Right renal pelvis (tissue), 4 donors: ENCODE measurements at places on chromosomes 1 and 21.
A peak's percentile ranks its signal among the peaks of the same experiment; 100 is the strongest.

DNA sequence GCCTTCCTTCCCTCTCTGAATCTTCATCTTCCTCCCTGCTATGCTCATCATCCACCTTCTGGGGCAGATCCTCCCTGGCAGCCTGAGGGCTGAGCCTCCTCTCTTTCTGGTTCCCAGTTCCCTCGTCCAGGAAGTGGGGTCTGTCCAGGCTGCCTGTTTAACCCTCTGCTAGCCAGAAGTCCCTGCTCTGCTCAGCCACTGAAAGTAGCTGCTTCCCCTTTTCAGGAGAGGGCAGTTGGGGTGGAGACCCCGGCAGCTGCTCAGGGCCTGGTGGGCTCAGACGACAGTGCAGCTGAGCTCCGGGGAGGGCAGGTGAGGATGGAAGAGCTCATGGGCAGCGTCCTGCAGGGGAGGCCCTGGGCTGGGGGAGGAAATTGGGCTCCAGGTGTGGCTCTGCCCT, 43.1 kb upstream of the ETV3 start:
- DNase-seq, result no peak

DNA sequence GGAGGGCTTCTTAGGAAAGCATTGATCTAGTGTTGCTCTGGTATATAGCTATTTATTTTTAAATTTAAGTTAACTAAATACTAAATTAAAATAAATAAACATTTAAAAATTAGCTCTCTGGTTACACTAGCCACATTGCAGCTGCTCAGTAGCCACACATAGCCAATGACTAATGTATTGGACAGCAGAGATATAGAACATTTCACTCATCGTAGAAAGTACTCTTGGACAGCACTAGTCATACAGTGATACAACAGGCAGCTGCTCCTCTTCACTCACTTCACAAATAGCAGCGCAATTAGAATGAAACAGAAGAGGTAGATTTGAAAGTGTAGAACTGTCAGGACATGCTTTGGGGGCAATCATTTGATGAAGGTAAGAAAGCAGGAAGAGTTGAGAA, 245.4 kb downstream of the PBX1 start:
- DNase-seq, result no peak

DNA sequence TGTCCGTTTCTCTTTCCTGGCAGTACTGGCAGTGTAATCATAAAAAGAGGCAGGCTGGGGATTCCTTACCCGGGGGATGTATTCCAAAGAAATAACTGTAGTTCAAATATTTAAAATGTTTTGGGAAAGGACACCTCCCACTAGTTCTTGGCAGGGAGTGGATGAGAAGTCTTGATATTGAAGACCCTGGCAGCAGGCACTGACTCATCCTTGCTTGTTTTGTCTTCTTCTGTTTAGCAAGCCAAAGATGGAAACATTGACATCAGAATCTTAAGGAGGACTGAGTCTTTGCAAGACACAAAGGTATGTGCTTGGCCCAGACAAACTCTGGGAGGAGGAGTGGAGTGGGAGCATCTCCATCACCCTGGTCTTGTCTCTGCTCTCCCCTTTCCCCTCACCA, 639 bp downstream of the IL20 start:
- no peak for DNase-seq

DNA sequence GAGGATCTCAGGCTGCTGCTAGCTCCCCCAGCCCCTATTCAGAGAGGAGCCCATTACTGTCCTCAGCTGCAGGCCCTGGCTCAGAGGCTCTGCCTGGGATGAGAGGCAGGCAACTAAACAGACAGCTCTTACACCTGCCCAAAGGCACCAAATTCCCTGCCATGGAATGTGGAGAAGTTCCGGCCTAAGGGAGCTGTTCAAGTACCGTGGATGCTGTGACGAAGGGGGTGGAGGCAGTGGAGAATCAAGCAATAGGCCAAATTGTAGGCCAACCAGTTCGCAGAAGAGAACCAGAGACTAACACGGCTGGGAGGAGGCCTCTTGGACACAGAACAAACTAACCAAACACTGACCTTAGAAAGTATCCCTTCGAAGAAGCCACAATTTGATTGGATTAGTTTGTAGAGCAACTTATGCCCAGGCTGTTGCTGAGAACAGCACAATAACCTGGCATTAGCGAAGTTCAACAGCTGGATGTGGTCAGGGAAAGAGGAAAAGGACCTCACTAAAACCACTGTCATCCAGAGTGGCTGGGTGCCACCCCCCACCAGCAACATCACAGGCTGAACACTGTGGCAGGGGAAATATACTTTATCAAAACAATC, 3.6 kb downstream of the C1orf174 start:
- DNase-seq, result no peak

DNA sequence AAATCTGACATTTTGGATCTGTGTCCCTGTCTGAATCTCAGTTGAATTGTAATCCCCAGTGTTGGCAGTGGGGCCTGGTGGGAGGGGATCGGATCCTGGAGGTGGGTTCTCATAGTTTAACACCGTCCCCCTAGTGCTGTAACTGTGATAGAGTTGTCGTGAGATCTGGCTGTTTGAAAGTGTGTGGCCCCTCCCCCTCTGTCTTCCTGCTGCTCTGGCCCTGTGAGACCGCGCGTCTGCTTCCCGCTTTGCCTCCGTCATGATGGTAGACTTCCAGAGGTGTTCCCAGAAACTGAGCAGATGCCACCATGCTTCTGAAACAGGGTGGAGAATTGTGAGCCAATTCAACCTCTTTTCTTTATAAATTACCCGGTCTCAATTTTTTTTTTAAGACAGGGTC, 25.0 kb downstream of the AGPAT3 start:
- no peak for DNase-seq

GRCh38 chr1:24294716-24295371, 24.3 kb upstream of the GRHL3 start:
- peak; percentile 47 for DNase-seq

GRCh38 chr1:184424945-184425344, 38.1 kb downstream of the C1orf21 start:
- no peak for DNase-seq

DNA sequence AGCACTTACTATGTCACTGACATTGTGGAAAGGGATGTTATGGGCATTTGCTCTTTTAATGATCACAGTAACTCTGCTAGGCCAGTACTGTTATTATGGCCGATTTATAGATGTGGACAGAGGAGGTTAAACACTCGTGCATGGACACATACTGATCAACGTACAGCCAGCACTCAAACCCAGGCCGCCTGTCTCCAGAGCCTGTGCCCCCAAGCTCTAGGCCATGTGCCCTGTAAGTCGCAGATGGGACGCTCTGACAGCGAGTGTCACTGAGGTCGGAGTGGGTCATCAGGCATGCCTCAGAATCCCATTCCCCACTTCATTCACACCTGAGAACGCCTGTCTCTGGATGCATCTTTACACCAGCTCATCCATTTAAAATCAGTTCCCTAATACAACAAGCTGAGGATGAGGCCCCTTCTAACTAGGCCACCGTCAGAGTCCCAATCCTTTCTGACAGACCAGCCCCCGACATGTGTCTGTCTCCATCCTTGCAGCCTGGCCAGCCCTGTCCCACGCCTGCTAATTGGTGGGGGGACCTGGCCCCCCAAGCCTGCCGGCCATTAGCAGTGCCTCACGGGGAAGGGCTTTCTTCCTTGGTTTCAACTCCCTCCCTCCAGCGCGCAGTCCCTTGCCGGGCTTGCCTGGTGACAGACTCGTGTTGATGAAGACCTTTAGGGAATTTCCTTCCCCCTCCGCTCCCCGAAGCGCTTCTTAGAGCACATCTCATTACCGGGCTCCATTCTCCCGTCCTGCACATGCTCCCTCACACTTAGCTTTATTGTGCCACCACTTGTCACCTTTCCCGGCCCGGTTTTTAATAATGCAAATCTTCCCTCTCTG, 436.8 kb downstream of the KIF26B start:
- no peak for DNase-seq

DNA sequence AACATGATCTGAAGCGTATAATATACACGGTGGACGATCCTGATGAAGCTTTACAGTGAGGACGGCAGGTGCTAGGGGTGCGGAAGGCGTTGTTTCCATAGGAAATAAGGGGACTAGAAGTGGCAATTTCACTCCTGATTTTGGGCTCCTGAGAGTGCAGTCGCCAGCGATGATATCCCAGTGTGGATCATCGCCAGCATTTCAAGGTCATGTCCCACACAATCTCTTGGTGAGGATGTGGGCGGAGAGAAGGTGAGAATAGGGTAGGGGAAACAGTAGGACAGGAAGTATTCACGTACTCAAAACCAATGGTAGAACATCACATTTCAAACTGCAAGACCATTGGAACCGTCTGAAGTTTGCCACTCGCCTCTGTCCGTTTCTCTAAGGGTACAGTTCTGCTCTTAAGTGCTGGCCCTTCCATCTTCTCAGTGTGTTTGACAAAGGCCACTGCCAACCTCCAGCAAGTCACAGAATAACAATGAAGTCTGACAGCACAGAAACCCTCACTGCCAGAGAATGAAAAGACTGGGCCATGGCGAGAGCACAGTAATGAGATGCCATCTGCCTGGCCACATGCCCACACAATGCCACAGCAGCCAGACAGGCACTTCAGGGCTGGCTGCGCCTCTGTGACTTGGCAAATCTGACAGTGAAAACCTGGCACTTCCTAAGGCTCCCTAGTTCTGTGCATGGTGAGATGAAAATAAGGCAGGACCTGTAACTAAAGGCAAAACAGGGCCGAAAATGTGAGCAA, 27.9 kb downstream of the PCSK9 start:
- no peak for DNase-seq

- no peak for DNase-seq
Measured at GRCh38 chr1:164256456-164256855, 302.5 kb upstream of the PBX1 start.

DNA sequence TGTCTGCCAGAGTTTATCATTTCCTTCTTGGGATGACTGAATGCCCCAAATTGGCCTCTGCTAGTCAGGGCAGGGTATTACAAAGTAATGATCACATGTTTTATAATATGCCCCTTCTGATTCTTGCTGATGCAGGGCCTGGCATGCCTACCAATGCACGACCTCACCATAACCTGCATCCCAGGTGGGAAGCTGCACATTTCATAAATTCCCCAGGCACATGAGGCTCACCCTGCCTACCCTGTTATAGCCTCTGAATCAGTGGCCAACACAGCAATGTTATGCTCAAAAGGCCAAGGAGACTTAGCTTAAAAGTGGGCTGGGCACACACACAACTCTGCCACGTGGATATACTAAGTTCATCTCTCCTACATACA, 28.0 kb upstream of the XPR1 start:
- no peak for DNase-seq

GRCh38 chr1:153495536-153495935, 35.1 kb upstream of the S100A7 start:
- no peak for DNase-seq
